Stimulated activated CD8-positive, alpha-beta memory T cell treated with anti-CD3 and anti-CD28 coated beads, Interleukin-7, amount 100 ng/mL, for 1 hour (primary cell): ENCODE measurements at places on chromosomes 2 and 18.

GRCh38 chr2:70657246-70657645, 103.6 kb upstream of the TGFA start:
- no peak for DNase-seq

DNA sequence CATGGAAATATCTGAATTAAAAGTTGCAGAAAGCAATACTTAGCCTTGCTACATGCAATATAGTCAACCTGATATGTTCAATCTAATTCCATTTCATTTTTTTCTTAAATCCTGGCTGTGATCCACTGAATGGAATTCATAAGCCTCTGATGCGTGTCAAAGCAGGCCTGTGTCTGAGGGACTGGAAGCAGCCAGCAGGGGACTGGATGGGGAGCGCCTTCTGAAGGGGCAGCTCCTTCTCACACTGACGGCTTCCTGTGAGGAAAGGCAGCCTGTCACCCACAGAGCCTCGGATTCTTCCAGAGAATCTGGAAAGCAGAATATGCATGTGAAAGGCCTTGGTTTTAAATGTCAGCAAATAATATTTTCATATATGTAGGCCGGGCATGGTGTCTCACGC, 73.5 kb downstream of the KCNF1 start:
- DNase-seq: no peak

- no peak for DNase-seq
Measured at GRCh38 chr2:81692566-81692965, 1388.0 kb upstream of the LRRTM1 start.

DNA sequence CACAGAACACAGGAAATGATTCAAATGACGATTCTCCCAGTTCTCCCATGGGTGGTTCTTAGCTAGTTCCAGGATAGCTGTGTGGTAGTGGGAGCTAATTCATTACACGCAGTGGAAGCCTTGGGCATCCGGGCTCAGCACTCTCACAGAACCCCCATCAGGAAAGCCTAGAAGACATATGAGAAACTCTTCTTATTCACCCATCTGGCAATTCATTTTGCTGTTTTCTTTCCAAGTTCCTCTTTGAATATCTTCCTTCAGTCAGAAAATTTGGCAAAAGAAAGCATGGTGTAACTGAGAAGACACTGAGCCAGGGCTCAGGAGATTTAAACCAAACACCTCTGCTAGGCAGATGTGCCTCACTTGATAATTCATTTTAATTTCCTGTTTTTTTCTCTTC, 85.2 kb upstream of the FN1 start:
- DNase-seq: no peak

GRCh38 chr2:220521551-220521950, 894.1 kb downstream of the SLC4A3 start:
- no peak for DNase-seq

DNA sequence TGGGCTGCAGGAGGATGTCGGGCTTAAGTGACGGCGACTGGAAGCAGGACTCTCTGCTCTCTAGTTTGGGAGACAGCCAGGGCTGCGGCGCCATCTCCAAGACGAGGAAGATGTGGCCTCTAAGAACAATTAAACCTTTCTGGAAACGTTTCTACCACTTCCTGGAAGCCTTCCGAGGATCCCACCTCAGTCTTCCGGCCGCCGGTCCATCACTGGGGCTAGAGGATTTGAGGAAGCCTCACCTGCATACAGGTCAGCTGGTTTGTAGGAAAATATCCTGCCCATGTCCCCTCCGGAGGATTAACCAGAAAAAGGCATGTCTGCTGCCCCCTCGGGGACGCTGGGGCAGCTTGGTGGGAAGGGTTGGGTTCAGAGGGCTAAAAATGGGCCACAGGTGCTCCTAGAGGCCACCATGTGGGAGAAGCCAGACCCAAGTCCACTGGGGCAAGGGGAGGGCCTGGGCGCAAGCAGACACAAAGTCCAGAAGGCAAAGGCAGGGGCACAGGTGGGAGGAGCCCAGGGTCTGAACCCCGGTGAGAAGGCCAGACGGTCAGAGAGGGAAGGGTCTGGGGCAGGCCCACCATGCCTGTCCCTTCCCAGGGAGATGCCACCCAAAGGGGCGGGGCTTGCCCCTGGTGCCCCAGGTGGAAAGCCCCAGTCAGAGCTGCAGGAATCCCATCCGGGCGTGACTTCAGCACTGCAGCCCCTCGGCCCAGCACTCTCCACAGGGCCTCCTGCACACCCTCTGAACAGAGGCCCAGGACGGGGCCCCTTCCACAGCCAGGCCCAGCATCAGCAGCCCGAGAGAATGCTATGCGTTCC, 82.2 kb upstream of the ID2 start:
- DNase-seq: no peak

GRCh38 chr18:13558790-13559189, 167.6 kb downstream of the FAM210A start:
- no peak for DNase-seq

GRCh38 chr18:6449213-6449612, 34.5 kb upstream of the L3MBTL4 start:
- no peak for DNase-seq

- DNase-seq: no peak
Measured at GRCh38 chr2:5454051-5454390, 238.2 kb upstream of the SOX11 start.

GRCh38 chr2:180952082-180952481, 28.3 kb upstream of the UBE2E3 start:
- DNase-seq: no peak

DNA sequence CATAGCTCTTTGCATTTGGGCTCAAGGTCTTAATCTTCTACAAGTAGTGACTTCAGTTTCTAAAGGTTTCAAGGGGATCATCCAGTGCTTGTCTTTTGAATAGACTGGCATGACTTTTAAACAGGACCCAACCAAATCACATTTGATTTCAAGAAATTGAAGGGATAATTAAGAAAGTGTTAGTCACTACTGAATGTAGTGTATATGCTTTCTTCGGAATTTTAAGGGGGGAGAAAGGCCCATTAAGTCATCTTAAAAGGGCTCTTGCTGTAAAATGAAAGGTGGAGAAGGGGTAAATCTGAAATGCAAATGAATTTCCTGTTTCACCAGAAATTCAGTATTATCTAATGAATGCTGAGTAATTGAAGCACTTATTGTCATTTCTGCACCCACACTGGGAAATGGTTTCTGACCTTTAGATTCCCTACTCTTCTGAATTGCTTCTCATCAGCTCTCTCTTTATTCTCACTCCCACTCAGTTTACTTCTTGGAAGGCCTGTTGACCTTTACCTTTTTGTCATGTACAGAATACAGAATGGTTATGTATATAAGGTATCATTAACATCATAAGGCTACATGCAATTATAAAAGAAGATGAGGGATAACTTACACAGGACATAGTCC, 241.4 kb downstream of the SLC8A1 start:
- no peak for DNase-seq

- DNase-seq: no peak
Measured at GRCh38 chr2:23055251-23055650, 329.7 kb upstream of the KLHL29 start.

GRCh38 chr2:8049851-8050571, 631.8 kb upstream of the ID2 start:
- DNase-seq: no peak

GRCh38 chr2:69911985-69912563, 2.8 kb upstream of the MXD1 start:
- DNase-seq: no peak

DNA sequence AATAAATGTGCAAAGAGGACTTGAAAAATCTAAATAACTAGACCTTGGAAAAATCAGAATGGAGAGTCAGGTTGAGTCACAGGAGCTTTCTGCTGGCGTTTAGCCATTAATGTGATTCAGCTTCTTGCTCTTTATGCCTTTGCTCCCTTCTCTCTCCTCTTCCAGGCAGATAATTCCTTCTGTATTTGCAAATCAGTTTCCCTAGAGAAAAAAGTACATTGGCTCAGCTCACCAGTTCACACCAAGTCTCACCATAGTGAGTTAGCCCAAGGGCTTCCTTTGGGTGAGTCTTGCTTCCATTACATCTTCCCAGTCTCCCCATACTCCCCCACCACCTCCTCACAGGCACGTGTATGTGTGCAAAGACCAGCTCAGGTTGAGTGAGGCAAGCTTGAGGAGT, 73.6 kb downstream of the CYBRD1 start:
- DNase-seq: no peak

DNA sequence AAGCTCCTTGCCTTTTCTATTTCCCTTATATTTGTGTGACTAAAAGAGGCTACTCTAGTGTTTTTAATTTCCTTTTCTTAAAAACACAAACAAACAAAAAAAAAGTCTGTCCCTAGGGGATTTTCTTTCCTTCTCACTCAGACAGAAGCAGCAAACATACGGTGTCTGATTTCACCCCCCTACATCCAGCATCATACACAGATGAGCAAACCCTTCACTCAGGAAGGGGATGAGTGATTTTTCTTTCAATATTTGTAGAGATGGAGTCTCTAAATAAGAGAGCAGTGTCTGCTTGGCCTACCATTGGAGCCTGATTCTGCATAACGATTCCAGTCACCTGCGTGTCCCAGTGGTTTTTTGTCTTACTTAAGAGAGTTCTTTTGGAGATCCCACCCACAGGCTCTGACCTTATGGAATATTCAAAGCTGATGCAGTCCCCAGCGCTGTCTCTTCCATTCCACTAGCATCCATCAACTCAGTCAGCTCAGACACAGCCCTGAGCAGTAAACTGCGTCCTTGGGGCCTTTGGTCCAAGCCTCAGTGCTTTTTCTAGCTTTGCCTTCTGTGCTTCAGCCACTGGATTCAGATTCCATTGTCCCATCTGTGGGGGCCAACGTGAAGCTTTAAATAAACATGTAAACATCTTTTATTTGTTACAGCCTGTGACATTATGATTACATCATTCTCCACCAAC, 52.6 kb upstream of the TPO start:
- no peak for DNase-seq

DNA sequence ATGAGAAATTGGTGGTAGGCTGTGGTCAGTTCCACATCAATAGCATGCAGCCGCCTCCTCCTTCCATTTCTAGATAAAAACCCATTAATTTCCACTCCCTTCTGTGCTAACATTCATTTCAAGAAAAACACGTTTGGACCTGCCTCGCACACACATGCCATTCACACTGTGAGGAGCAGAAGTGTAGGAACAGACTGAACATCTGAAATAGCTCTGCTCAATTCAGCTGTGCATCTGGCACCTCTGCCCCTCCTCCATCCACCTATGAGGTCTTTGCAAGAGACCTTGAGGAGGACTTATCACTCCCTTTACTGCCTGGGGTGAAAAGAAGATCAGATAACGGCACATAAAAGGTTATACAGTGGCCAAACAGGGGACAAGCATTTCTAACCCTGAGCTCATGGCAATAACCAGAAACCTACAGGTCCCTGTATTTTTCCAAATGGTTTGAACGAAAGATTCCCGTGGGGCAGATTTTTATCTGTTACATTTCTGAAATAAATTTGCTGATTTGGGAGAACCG, 30.8 kb upstream of the LRP2 start:
- DNase-seq: no peak

DNA sequence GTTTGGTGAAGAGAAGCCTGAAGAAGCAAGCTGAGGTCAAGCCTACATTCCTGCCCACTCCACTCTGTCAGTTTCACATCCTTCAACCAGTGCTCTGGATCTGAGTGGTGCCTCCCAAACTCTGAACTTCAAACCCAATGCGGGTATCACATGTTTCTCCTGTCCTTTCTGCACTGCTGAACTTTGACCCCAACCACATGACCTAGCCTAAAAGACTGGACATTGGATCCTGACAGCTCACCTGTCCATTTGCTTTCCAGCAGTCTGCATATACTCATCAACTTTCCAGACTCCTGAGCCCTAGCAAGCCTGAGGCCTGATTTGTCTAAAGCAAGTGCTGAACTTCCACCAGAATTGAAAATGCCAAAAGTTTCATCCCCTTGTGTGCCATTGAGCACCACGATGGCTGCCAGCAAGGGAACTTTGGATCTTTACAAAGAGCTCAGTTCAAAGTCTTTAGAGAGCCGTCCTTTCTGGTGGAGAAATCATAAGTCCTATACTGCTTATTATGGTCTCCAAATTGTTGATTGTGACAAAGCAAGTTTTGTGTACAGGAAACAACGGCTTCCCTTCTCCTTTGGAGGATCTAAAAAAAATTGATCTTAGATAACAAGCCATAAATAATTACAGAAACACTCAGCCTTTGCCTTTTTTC, 37.6 kb upstream of the ITGA6 start:
- no peak for DNase-seq

- no peak for DNase-seq
Measured at GRCh38 chr2:235293061-235293460, 200.8 kb upstream of the AGAP1 start.

GRCh38 chr2:70498054-70498453, 55.6 kb downstream of the TGFA start:
- no peak for DNase-seq

GRCh38 chr2:40625849-40626248, 174.0 kb upstream of the SLC8A1 start:
- no peak for DNase-seq

DNA sequence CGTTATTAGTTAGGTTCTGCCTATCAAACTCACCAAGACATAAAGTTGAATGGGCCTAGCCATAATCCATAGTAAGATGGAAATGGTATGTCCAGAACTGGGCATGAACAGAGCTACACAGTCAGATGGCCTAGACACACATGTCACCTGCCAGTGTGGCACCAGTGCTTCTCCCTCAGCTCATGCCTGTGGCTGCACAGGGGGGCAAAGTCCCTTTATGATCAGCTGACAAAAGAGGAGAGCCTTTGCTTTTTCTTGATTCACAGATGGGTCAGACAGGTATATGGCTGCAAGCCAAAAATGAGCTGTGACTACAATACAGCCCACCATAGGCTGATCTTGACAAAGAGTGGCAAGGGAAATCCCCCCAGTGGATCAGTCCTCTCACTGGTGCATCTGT, 28.3 kb upstream of the STARD7 start:
- no peak for DNase-seq

- no peak for DNase-seq
Measured at GRCh38 chr2:122799391-122799790, 1043.9 kb downstream of the TSN start.

DNA sequence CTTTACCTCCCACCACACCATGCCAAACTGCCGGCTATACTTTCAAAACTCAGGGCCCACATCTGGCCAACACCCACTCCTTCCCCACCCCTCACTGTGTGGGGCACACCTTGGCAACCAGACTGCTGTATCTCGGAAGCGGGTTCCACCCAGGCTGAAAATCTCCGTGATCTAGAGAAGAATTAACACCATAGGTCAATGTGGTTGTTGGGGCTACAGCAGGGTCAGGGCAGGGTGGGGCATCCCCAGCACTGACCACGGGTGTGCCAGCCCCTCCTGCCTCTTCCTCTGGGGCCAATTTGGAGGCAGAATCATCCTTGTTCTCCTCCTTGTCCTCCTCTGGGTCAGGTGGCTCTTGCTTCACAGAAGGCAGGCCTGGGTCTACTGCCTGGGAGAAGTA, 6.3 kb upstream of the CFAP53 start:
- no peak for DNase-seq

- DNase-seq: no peak
Measured at GRCh38 chr2:60710707-60711106, 45.4 kb upstream of the PAPOLG start.

- no peak for DNase-seq
Measured at GRCh38 chr2:13558368-13558767, 841.6 kb downstream of the TRIB2 start.
